Right lung (tissue), 10 donors: ENCODE measurements at places on chromosomes 11 and 22. TPM values are rescaled to one million over a fixed set of nuclear protein-coding genes. Genes with fewer than 3 reads are reported as not detected.

GRCh38 chr22:28903080-28903479 lies 19.7 kb downstream of the ZNRF3 start:
- DNase-seq, result peak; percentile 50

DNA sequence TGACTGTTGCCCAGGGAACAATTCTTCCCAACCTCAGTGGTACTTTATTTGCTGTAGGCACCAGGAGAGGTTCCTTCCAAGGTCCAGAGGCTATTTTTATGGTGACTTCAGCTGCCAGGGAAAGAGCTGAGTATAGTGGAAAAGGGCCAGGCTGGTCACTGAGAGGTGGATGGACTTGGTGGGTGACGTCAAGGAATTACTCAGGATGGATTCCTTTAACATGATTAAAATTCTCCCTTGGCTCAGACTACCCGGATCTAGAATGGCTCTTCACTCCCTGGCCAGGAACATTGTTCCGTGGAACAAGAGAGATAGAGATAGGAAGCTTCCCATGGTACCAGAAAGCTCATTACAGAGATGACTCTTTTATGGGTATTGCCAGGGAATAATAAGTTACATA lies 8.7 kb upstream of the CALCA start:
- no peak for DNase-seq

- no peak for DNase-seq
These were observed 43.9 kb downstream of the CCDC34 start for GRCh38 chr11:27319072-27319471.

DNA sequence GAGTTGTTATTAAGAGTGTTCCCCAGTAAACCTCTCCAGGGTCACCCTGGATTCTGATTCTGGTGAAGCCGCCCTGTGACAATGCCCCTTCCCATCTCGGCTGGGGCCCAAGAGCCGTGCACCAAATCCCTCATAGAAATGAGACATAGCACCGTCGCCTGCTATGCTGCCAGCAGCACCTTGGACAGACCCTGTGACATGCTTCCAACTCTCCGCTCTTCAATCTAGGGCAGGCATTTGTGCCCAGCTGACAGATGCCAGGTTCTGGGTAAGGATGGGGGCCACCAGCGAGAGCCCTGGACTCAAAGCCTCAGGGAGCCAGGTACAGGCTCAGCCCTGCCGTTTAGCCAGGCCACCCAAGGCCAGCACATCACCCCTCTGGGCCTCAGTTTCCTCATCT lies 55.8 kb upstream of the TCF20 start:
- DNase-seq, result no peak

GRCh38 chr11:11408436-11409221 lies 55.6 kb upstream of the CSNK2A3 start:
- DNase-seq, result no peak

DNA sequence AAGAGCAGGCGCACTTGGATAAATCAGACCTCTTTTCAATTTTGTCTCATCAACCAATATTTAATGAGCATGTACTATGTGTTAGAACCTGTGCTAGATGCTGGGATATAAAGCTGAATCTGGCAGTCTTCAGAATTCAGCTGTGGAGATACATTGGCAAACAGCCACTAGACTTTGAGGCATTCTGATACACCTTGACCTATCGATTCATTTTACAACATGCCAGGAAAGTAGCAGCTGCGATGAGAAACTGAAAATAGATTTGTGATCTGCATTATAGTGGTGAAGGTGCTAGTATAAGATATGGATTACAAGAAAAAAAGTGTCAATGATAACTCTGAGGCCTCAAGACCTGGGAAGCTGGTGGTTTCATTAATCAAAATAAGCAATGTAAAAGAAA lies 1338.1 kb upstream of the TENM4 start:
- DNase-seq, result no peak

- no peak for DNase-seq
These were observed 20.7 kb upstream of the EMID1 start for GRCh38 chr22:29184849-29185490.

The PATE2 gene
- polyA plus RNA-seq, result 0.36 TPM

GRCh38 chr11:47189100-47189834 lies 3.0 kb upstream of the PACSIN3 start:
- peak; percentile 32 for DNase-seq

DNA sequence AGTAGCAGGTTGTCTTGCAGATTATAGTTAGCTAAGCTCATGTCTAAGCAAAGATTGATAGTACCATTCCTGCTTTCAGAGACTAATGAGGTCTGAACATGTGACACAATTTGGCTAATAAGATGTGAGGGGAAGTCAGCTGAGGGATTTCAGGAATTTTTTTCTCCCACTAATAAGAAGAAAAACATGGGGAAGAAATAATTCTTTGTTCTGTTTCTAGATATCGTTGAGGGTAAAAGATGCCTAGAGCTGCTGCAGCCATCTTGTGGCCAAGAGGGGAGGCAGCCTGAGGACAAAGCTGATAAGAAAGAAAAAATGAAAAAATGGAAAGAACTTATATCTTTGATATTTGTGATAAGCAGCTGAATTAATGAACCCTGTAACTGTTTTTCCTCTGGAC lies 1334.4 kb downstream of the LRRC4C start:
- DNase-seq, result no peak

GRCh38 chr22:38987171-38987895 lies 5.2 kb downstream of the APOBEC3B start:
- DNase-seq, result no peak

DNA sequence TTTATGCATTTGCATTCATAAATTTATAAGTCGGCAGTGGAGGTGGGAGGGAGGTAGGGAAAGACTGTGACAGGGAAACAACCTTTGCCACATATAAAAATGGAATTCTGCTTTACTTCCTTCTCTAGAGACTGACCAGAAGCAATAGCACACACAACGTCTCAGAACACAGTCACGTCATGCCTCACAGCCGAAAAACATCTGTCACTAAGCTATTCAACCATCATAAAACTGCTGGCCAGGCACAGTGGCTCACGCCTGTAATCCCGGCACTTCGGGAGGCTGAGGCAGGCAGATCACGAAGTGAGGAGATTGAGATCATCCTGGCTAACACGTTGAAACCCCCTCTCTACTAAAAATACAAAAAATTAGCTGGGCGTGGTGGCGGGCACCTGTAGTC lies 101.0 kb upstream of the CHRM4 start:
- DNase-seq, result no peak

GRCh38 chr11:117385906-117386305 lies 58.3 kb downstream of the CEP164 start:
- no peak for DNase-seq

DNA sequence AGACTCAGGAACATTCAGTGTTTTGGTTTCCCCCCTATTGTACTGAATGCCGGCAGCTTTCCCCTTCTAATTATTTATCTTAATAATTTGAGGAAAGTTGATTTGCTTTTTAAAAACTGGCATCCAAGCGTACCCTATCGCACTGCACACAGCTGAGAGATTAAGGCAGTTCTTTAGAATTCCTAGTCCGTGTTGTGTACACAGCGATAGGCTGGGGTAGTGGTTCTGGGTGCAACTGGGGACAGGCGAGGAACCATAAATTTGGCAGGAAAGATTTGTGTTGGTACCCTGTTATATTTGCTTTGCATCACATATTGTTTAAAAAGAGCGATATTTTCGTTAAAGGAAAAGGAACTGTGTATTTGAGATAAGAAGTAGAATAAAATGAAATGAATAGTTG lies 39.2 kb downstream of the PTPRJ start:
- no peak for DNase-seq

- DNase-seq, result no peak
These were observed 24.7 kb downstream of the PARVA start for GRCh38 chr11:12402025-12402424.

DNA sequence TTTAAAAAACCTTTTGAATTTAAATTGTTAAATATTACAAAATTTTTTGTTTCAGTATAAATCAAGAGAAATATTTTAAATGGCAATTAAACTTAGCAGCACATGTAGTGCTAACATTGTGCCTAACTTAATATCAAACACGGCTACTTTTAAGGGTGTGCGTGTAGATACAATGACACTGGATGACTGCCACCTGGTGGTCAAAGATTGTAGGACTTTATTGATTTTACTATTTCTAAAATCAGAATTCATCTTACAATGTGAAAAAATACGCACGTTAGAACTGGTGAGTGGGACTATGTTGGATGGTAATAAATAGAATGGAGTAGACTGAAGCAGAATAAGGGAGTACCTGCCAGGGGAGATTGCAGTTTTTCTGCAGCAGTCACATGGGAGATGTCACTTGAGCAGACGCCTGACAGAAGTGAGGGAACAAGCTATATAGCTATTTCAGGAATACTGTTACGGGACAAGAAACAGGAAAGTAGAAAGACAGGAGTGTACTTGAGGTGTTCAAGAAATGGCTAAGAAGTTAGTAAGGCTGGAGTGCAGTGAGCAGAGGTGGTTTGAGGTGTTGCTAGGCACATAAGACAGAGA lies 52.9 kb downstream of the UVRAG start:
- peak; percentile 21 for DNase-seq

DNA sequence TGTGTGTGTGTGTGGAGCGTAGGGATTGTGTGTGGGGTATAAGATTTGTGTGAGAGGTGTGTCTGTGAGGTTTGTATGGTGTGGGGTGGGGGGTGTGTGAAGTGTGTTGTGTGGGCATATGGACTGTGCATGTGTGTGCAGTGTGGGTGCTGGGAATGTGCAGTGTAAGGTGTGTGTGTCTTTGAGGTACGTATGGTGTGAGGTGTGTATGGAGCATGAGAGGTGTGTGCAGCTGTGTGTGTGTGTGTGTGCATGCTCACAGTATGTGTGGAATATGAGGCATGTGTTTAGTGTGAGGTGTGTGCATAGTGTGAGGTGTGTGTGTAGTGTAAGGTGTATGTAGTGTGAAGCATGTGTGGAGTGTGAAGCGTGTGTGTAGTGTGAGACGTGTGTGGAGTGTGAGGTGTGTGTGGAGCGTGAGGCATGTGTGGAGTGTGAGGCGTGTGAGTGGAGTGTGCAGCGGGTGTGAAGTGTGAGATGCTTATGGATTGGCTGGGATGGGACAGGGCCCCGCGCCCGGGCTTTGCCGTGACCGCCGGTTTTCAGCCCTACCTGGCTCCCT lies 1.7 kb upstream of the TMPRSS6 start:
- no peak for DNase-seq

DNA sequence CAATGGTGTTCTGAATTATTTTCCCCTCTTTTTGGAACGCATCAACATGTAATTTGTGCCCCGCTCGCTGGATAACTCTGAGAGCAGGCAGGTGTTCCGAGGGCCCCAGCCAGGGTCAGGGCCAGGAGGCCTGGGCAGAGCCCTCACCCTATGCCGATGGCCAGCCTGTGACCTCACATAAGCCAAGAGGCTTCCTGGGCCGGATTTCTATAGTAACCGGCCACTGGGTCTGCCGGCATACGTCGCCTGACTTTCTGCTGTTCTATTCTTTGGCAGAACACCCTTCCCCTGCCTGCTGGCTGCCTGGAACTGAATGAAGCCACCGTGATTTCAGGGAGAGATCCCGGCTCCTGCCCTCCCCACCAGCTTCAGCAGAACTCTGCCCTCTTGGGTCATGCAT lies 375.2 kb downstream of the SHANK2 start:
- DNase-seq, result no peak

- DNase-seq, result no peak
These were observed 438.1 kb downstream of the NTM start for GRCh38 chr11:131808470-131808869.

- DNase-seq, result no peak
These were observed 121.4 kb upstream of the CD82 start for GRCh38 chr11:44443836-44444769.
